WERI-Rb-1 (cell line): ENCODE measurements at places on chromosomes 6 and 20.

DNA sequence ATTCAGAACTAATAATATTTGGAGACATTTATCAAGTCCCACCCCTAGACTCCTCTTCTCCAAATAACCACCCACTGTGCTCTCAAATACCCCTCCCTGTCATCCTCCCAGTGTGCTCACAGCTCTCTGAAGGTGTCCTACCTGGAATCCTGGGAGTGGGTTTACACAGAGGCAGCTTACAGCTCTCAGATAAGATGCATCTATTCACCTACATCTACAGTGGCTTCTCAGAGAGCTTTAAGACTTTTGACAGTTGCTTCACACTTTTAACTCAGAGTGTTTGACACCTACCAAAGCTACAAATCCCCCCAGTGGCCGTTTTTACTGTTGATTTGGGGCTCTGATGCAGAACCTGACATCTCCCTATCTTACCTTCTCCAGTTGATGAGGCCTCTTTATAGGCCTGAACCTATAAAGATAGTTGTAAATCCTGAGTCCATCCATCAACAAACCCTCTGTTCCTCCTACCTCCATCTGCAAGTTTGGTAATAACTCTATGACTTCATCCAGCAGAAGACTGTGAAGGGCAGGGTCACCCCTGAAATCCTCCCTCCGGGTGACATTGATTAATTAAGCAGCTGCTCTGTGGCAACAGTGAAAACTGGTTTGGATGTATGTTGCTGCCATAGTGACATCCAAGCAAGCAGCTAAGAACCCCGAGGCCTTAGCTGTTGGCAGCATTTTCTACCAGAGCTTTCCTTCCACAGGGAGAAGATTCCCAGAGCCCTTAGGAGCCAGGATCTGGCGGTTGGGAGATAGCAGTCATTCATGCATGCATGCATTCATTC, 226.1 kb upstream of the RREB1 start:
- DNase-seq, result no peak

GRCh38 chr6:52509281-52510212, 67.3 kb downstream of the TRAM2 start:
- no peak for DNase-seq

- DNase-seq, result peak; percentile 68
Observed at GRCh38 chr6:169654598-169655391, 47.0 kb downstream of the WDR27 start.

DNA sequence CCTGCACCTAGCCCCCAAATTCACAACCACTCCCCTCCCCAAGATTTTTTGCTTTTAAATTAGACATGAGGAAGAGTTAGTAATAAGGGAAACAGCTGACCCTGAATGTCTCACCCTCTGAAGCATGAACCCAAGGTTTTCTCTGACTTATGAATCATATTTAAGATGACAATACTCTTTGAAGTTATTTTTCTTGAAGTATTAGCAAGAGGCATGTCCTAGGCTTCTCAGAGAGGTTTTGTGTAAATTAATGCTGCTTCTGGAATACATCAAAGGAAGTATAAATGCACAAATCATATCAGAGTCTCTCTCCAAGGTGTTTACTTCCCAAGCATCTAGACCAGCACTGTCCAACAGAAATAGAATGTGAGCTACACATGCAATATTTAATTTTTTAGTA, 408.1 kb upstream of the MARCKS start:
- no peak for DNase-seq

DNA sequence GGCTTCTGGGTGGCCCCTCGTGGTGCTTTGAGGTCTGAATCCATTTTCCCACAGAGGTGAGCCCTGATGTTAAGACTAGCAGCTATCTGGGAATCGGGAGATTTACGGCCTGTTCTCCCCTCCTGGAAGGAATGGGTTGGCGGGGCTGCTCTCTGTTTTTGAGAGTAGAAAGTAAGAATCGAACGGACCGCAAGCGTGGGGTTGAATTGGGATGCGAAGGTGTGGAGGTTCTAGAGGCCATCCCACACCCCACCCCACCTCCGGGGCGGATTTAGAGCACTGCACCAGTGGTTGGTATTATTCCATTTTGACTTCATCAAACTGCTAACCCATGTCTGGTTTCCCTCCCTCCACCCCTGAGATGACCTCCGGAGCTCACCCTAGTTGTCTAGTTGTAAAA, 11.5 kb downstream of the PYGB start:
- peak; percentile 3 for DNase-seq

DNA sequence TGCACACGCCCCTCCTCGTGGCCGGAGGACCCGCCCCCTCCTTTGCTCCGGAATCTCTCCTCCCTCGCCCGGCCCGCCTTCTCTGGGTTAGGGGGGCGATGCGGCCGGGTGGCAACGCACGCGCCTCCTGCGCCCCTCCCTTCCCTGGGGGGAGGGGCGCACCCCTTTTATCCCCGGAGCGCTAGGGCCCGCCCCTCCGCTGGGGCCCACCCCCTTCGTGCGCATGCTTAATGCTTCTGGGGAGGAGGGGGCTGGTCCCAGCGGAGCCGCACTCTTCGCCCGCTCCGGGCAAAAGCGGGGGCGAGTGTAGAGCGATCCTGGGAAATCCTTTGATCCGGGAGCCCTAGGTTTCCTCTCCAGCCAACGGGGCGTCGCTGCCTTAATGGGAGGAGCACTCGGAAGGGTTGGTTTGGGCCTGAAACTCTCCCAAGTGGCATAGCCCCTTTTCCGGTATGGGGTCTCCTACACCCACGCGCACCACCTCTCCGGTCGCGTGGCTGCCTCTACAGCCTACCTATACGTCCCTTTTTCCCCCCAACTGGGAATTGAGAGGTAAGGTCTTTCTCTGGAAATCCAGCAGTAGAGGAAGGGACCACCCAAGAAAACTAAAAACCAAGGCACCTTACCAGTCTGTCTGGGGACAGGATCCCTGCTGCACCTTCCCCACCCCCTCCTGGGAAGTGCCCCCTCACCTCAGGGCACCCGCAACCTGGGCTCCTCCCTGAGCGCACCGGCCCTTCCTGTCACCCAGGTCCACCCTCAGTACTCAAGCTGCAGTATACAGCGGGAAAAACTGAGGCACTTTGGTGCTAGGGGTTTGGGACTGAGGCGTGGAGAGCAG, 2.1 kb downstream of the SOX12 start:
- peak; percentile 96 for DNase-seq

DNA sequence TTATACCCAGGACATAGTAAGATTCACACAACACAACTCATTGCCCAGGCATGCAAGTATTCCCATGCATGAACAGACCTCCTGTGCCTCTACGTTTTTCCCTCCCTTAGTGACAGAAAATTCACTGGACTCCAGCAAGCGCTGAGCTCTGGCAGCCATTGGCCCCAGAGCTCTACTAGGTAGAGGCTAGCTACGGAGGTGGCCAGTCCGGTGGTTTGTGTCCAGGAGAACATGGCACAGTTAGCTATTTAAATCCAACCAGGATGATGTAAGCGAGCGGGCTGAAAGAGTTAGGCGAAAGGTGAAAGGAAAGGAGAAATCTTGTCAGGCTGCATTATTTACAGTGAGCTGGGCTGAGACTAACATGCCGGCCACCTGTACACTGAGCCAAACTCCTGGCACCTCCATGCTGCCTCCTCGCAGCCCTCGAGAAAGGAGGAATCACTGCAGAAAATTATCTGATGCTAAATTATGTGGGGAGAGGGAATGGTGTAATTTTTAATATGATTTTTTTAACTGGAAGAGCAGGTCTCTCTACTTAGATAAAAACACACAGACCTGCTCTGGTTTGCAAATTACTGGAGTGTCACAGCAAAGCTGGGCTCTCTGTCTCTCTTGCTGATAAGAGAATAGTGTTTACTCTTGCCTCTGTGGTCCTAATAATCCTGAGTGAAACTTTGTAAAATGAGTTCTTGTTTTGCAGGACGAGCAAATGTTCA, 50.1 kb upstream of the ARMC2 start:
- no peak for DNase-seq

- no peak for DNase-seq
Observed at GRCh38 chr6:82909551-82909950, 156.1 kb downstream of the UBE3D start.

DNA sequence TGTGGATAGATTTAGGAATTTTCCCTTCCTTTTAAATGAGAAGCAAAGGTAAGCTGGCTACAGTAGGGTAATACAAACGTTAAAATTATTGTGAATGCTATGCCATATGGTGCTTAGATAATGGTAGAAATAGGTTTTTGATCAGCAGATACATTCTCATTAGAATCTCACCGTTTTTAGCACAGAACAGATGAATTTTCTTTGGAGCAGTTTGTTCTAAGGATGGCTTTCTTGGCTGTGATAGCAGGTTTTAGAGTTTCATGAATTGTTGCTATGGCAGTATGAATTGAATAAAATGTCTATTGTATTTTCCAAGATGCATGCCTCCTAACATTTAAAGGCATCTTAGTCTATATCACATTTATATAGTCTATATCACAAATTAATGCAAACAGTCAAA, 1394.5 kb downstream of the EPHA7 start:
- DNase-seq, result no peak

GRCh38 chr6:15501826-15502445, 160.9 kb downstream of the DTNBP1 start:
- DNase-seq, result no peak
